Esophagus mucosa (tissue), 1 donor: ENCODE measurements at places on chromosomes 1 and 21.
A peak's percentile ranks its signal among the peaks of the same experiment; 100 is the strongest.

- ATAC-seq: no peak
These were observed 19.8 kb downstream of the CAMTA1 start for GRCh38 chr1:6805004-6805416.

GRCh38 chr1:24383381-24383940 is 30.1 kb downstream of the STPG1 start:
- ATAC-seq: no peak

DNA sequence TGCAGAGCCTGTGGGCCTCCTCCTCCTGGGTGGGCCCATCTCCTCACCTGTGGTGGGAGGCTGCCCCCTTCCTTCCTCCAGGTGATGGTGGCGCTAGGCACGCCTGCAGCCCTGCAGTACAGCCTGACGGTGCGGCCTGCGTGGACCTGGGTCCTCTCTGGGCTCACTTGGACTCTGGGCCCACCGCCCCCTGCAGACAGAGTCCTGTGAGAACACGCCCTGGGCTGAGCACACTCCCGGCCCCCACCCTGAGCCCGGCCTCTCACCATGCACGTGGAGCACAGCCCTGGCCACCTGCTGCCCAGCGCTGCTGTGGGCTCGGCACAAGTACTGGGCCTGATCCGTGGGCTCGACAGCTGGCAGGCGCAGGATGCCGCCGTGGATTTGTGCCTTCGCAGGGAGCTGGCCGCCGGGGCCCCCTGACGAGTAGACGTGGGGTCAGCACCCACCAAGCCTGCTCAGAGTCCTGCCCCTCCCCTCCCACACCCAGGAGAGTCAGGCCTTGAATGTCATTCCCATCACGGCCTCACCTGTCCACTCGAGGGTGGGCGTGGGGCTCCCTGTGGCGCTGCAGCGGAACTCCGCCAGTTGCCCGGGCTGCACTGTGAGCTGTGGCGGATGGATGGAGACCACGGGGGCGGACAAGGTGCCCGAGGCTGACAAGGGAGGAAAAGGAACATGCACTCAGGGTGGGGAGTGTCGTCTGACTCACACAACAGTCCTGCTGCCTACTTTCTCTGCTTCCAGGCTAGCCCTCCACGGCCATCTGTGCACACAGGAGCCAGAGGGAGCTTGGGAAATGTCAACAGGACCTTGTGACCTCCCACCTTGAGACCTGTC is 43.4 kb downstream of the LDLRAD2 start:
- ATAC-seq: peak; percentile 51

DNA sequence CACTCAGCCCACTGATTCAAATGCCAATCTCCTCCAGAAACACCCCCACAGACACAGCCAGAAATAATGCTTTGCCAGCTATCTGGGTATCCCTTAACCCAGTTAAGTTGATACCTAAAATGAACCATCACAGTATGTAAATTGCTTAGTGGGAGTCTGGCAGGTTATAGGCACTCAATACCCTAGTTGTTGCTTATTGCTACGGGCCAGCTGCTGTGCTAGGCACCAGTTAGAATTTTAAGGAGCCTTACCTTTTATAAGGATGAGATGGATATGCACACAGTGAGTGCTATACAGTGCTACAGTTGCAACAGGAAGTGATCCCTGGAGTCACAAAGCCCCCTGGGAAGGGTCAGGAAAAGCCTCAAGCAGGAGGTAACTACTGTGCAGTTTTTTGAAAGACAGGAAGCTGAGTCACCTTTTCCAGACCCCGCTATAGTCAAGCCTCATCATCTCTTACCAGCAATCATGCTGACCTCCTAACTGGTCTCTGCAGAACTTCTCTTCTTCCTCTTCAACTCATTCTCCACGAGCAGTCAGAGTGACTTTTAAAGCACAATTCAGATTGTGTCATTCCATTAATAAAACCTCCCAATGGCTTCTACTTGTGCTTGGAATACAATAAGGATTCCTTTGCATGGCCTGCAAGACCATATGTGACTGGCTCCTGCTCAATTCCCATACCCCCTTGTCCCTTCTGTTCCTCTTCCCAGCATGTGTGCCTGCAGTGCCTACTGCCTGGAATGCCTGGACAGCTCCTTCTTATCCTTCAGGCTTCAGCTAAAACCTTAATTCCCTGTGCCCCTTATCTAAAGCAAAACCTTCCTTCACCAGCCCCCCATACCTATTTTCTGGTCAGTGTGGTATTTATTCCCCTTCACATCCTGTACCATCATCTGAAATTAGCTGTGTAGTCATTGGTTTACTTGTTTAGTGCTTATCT is 10.4 kb upstream of the TLR5 start:
- ATAC-seq: peak; percentile 20

GRCh38 chr1:171646249-171646560 is 6.3 kb downstream of the MYOC start:
- no peak for ATAC-seq

DNA sequence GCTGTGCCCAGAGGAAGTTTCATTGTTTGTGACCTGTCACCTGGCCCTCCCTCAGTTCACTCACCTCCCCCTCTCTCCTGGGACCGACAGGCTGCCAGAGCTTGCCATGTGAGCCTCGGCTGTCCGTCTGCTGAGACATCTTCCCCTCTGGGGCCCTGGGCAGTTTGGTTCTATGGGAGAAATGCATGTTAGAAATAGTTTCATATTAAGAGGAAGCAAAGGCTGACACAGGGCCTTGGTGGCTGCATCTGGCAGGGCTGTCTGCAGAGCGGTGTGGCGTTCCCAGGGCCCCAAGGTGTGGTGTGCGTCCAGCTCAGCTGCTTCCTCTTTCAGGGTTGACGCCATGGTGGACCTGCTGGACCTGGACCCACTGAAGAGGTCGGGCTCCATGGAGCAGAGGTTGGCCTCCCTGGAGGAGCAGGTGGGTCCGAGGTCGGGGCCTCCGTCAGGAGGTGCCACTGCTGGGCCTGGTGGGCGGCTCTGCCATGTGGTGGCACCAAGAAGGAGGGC is 31.9 kb upstream of the LRRC3 start:
- ATAC-seq: no peak

DNA sequence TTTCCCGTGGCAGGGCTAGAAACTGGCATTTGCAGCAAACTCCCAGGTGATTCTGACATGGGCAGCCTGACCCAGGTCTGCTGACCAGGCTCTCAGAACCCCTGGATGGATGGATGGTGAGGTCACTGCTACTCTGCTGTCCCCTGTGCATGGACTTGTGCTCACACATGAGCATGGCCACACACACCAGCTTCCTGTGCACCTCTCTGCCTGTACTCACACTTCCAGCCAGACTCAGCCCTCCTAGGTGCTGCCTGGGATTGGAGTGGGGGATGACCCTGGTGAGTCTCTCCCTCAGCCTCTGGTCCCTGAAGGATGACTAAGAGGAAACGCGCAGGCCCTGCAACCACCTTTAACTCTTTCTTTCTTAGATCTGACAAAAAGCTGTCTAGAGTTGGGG is 361.1 kb downstream of the HHAT start:
- no peak for ATAC-seq

GRCh38 chr1:10556430-10557005 is 81.8 kb downstream of the PEX14 start:
- no peak for ATAC-seq

GRCh38 chr1:202251424-202252256 is 58.0 kb downstream of the LGR6 start:
- no peak for ATAC-seq

DNA sequence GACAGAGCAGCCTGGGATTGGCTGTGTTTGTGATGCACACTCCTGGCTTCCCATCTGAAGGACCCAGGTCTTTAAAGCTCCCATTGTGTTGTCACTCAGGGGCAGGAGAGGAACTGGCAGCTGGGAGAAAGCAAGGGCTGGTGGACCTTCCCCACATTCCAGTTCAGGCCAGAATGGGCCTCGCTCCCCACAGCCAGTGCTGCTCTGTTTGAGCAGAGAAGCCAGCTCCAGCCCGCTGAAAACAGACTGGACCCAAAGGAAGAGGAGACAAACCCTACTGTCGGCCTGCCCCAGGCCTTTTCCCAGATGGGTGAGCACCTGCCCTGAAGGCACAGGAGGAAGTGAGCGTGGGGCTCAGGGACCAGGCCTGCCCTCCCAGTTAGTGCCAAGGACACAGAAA is 499.4 kb downstream of the NPHP4 start:
- no peak for ATAC-seq

GRCh38 chr1:99707535-99708142 is 58.8 kb downstream of the FRRS1 start:
- peak; percentile 83 for ATAC-seq

DNA sequence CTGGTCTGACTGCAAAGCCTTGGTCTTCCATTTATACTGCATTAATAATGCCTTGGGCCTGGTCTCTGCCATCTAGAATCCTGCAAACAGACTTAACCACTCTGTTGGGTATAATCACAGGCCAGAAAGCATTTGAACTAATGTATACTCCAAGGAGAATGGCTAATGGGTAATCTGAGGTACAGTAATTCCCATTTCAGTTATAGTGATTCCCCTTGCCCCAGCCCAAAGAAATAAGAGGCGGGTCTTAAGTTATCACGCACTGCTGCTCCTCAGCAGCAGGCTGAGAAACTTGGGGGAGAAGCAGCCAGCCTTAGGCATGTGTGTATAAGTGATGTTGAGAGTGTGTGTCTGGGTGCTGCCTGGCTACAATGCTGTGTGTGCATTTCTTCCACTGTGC is 2.4 kb downstream of the LPAR3 start:
- no peak for ATAC-seq
